Stimulated activated CD4-positive, alpha-beta T cell treated with anti-CD3 and anti-CD28 coated beads, Interleukin-15, amount 100 ng/mL, for 48 hours (primary cell): ENCODE measurements at places on chromosomes 2 and 18.

GRCh38 chr2:147836099-147836498 is 8.7 kb upstream of the ACVR2A start:
- DNase-seq, result no peak

DNA sequence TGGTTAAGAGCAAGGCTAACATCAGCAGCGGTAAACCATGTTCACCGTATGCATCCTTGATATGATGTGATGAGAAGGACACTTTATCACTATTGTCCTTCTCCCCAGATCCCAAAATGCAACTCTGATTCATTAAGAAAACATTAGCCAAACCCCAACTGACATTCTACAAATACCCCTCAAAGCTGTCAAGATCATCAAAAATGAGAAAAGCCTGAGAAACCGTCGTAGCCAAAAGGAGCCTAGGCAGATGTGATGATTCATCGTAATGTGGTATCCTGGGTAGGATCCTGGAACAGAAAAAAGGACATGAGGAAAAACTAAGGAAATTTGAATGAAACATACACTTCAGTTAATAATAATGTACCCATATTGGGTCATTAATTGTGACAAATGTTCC is 67.3 kb upstream of the ST6GAL2 start:
- DNase-seq, result no peak

- DNase-seq, result no peak
Observed at GRCh38 chr2:168697668-168698121, 104.7 kb upstream of the NOSTRIN start.

DNA sequence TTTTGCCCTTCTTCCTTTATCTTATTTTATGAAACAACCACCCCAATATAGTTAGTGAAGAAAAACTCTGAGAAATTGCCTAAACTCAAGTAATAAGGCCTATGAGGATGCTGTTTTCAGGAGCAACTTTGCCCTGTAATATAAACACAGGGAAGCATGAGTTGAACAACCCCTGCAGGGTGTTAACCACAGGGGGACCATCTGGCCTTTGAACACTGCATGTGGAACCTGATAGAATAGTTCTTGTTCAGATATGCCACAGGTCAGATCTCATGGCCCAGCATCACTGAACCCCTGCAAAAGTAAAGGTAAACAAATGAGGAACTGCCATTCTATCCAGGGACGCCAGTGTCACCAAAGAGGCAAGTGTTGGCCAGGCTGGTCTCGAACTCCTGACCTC is 82.6 kb downstream of the MAPK4 start:
- DNase-seq, result no peak

GRCh38 chr2:235496239-235496621 is 2.4 kb downstream of the AGAP1 start:
- DNase-seq, result no peak

GRCh38 chr18:57811477-57812125 is 8.5 kb upstream of the ATP8B1 start:
- DNase-seq, result no peak

- DNase-seq, result no peak
Observed at GRCh38 chr2:70047451-70047850, 39.8 kb upstream of the PCBP1 start.

- peak; percentile 64 for DNase-seq
Observed at GRCh38 chr2:235779444-235779896, 285.6 kb downstream of the AGAP1 start.
